AG09319 (cell line): ENCODE measurements at places on chromosomes 7 and 10.

- no peak for DNase-seq
These were observed 8.9 kb downstream of the HIP1 start for GRCh38 chr7:75729851-75730274.

DNA sequence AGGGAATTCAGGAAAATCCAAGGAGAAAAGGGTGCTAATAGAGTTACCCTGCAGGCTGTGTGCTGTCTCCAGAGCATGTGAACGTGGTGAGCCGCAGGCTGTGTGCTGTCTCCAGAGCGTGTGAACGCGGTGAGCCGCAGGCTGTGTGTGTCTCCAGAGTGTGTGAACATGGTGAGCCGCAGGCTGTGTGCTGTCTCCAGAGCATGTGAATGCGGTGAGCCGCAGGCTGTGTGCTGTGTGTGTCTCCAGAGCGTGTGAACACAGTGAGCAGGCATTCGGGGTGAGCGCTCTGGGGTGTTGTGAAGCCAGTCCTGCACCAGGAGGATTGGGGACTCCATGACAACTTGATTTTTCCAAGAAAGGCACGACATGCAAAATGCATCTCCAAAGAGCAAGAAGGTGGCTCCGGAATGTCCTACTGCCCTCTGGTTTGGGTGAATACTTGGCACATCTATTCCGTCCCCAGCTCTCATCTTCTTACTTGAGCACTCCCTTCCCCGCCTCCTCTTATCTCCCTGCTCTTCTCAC is 407.9 kb upstream of the SHH start:
- no peak for DNase-seq

DNA sequence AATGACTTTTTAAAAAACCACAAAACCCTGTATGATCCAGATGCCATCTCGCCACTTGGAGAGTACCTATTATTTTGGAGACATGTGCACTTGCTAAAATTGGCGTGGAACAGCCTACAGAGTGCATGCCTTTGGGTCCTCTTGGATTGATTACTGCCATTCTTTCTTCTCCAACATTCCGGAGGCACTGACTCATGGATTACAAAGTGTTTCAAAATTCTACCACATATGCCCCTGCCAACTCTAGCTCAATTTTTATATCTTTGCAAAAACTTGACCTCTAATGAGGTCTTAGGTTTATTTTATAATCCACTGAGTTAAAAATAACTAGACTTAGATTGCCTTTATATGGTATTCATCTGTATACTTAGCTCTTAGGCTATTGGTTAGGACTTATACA is 55.8 kb upstream of the KIF5B start:
- peak; percentile 31 for DNase-seq

GRCh38 chr7:74625446-74625845 is 32.1 kb upstream of the GTF2I start:
- peak; percentile 39 for DNase-seq

DNA sequence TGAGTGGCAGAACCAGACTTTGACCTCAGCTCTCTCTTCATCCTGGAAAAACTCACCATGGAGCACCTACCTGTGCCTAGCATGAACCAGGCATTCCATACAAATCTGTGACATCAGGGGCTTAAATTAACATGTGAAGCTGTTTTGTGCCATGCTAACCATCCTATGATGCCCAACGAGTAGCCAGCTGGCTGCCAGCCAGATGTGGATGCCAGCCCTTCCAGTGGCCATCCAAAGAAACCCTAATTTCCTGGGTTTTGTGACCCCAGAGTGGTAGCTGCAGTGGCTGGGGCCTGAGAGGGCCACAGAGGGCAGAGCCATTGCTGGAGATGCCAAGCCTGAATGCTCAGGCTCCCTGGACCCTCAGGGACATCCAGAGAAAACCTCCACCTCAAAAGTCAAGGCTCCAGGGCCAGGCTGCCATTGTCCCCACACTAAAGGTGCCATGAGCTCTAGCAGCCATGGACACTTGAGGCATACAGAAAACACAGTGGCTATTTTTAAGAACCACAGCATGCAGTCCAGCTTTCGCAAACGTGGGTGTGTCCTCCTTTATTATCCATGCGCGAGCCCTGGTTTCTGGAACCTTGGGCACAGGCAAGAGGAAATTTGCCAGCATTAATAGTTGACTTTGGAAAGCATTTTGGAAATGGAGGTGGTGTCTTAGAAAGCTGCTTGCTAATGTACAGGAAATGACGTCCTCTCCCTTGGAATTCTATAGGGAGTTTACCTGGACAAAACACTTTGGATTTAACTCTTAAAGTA is 6.0 kb downstream of the CPXM2 start:
- no peak for DNase-seq

GRCh38 chr10:6721480-6721879 is 141.4 kb upstream of the PRKCQ start:
- DNase-seq: peak; percentile 92

GRCh38 chr10:101631821-101632475 is 43.8 kb downstream of the DPCD start:
- DNase-seq: no peak

DNA sequence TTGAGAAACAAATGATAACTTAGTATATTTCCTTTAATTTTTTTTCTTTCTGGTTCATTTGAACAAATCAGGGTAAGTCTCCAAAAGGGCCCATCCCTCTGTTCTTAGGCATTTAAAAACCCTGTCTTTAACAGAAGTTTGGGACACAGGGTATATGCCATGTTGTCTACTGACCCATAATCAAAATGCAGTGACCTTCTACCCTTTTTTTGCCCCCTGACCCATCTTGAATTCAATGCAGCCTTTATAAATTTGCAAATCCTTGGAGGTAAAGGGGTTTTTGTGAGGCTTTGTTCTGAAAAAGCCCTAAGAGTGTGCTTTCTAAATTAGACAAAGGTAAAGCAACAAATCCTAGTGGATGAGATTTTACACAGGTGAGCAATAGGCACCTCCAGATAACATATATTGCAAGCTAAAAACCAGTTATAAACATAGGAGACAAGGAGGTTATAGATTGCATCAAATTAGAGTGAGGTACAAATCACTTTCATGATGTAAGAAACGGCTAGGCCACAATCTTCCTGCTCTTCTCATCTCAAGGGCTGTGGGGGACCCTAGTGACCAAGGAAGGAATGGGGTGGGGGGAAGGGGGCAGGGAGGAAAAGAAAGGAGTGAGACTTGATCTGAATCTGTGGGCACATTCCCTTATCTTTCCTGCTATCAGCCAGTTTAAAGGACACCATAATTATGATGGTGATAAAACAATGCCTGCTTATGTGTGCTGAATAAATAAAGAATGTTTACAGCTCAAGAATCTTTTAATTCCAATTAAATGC is 2.7 kb downstream of the SKIDA1 start:
- no peak for DNase-seq

GRCh38 chr7:82017334-82017943 is 247.6 kb upstream of the HGF start:
- DNase-seq: no peak

DNA sequence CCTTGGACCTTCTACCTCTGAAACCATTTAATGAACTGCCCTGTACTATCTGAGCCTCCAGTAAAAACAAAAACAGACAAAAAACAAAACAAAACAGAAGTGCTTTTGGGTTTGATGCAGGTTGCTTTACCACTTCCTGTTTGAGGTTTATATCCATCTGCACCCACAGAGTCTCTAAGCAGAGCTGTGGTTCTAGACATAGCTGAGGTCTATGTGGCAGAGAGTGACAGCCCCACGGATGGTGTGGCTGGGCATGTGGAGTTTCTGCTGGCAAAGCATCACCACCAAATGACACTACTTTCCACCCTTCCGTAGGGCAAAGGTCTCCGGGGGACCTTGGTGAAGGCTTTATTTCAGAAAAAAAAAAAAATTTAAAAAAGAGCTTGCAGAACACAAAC is 754.2 kb downstream of the GRID1 start:
- DNase-seq: no peak

GRCh38 chr7:105277341-105277740 is 111.4 kb downstream of the SRPK2 start:
- DNase-seq: no peak

- DNase-seq: no peak
These were observed 184.7 kb upstream of the PCDH15 start for GRCh38 chr10:54985732-54986131.

DNA sequence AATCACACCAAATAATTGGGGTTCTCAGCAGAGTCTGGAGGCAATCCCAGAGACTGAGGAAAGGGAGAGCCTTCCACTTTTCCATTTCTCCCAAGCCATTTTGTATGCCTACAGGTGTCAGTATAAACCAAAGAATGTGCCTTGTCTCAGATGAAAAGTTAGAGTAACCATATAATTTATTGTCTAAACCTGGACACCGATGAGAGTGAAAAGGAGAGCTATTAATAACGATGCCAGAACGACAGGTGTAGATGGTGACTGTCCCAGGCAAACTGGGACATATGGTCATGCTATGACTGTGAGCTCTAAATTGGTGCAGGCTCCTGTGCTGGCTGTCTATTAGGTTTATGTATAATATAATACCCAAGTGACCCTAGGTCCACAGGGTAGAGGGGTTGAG is 219.6 kb downstream of the ARHGAP12 start:
- no peak for DNase-seq

GRCh38 chr7:92425311-92425947 is 21.9 kb upstream of the GATAD1 start:
- no peak for DNase-seq

DNA sequence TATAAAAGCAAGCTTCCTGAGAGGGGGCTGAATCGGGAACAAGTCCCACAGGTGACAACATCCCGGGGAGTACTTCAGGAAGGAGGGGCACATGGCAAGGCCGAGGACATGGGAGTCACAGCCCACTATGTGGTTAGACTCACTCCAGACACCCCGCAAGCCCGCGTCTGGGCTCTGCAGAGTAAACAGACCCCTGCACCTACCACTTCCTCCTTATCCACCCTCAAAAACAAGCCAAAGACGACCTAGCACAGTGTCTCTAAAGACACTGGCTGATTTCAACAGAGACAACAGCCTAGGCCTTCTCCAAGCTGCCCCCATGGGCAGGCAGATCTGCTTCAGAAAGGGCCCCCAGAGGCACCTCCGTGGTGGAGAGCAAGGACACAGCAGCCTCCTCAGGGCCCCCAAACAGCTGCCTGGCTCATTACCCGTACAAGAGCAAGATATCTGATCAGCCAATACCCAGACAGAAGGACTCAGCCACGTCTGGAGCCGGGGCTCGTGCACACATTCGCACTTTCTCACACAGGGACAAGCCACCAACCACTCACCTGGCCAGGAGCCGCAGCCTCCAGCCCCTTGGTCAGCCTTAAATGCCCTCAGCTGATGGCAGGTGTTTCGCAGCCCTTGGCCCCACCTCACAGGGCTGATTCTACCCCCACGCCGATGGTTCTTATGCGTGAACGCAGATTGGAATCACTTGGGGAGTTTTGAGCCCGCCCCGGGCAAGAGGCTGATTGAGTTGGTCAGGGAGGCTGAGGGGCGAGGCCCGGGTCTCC is 10.7 kb upstream of the KPNA7 start:
- DNase-seq: no peak

- no peak for DNase-seq
These were observed 72.3 kb upstream of the LEP start for GRCh38 chr7:128168667-128169210.

GRCh38 chr7:24786306-24786705 is 29.0 kb upstream of the GSDME start:
- DNase-seq: no peak

DNA sequence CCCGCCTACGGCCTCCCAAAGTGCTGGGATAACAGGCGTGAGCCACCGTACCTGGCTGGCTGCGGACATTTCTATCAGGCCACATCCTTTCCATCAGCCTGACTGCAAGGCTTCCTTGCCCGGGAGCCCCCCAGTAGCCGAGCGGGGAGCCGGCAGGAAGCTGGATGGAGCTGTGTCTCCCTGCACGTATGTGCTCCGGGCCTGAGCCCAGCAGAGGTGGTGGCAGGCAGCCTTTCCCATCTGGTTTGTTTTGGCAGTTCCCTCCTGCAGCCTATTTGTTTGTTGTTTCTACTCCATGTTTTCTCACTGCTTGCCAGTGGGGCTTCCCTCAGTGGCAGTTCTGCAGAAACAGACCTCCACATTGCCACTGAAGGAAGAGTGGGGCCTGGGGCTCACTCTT is 5.4 kb downstream of the POP7 start:
- no peak for DNase-seq

DNA sequence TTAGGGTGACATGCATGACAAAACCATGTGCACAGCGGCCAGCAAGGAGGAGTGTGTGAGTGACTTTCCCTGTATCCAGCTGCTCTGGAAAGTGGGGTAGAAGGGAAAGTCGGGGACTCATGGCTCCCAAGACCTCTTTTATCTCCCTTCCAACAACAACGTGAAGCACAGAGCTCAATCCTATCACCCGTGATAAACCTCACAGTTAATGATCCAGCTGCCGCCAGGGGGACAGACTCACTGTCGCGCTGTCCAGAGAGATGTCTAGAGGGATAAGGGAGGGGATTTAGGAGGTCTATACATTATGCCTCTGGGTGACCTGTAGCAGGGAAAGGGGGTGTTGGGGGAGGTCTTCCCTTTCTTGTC is 84.0 kb upstream of the SMNDC1 start:
- no peak for DNase-seq

GRCh38 chr10:70557876-70558275 is 44.7 kb downstream of the PRF1 start:
- DNase-seq: no peak

DNA sequence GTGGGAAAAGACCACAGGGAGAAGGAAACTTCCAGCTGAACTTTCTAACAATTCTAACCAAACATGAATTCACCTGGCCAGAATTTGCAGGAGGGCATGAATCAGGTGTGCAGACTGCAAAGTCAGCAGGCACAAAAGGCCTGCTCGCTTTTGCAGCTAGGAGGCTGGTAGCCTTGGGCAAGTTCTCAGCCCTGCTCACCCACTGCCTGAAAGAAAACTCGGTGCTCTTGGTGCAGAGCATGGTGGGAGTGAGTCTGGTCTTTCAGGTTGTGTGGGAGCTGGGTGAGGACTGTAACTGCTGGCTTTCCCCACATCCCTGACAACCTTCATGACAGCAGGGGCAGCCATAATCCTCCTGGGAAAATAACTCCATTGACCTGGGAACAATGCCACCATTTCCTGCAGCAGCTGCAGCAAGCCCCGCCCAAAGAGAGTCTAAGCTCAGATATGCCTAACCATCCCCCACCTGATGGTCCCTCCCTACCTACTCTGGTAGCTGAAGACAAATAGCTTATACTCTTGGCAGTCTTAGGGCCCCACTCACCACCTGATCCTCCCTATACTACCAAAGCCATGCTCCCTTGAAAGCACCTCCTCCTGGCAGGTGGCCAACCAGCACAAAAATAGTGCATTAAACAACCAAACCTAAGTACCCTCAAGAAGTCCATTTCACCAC is 31.6 kb downstream of the ZNF117 start:
- DNase-seq: no peak

DNA sequence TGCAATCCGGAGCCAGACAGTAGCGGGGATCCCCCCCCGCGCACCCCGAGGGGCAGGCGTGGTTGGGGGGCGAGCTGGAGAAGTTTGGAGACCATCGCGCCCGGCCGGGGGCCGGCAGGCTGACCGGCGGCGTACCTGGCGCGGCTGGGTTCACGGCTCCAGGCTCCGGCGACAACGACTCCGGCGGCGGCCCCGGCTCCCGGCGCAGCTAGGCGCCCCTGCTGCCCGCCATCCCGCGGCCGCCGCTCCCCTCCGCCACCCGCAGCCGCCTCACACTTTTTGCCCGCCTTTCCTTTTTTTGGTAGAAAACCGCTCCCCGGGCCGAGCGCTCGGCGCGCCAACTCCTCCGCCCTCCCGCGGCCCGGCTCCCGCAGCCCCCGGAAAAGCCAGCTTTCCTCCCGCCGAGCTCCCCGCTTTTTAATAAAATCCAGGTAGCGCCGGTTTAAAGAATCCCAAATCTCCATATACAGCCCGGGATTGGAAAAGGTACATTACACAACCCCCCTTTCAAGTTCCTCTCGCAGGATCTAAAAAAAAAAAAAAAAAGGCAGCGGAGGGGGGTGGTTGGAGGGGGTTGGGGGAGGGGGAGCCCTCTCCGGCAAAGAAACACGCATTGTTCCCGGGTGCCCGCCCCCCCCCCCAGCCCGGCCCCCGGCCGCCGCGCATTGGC is at the start of gene TNRC18:
TNRC18 (minus strand) TSS at position 529 of the 670 bp plus-strand sequence. CDS start 2,588 bp downstream, outside the sequence.
- no peak for DNase-seq
